CMK (cell line): ENCODE measurements at places on chromosomes 1 and 21.

DNA sequence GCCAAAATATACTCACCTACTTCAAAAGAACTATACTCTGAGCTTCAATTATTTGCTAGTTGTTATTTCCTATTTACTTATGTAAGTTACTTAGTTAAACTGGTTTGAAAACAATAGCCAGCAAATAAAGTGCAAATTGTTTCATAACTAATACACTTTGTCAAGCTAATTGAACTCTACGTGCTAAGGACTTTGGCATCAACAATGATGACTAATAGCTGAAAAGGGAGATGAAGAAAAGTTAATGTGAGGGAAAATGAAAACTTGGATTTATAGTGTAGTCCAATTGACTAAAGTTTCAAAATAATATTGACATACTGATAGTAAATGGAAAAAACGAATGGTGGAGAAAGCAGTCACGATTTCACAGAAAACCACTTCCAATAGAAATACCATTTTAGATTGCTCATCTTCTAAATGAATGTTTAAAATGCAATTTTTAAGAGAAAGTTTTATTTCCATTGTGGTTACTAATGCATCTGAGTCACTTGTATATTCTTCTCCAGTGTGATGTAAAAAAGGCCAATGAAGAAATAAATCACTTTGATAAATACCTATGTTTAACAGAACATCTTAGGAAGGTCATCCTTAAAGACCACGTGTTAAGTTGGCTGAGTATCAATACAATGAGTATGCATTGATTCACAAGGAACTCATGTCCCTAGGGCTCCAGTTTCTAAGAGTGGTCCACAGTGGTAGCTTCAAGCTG lies 455.2 kb downstream of the LTN1 start:
- DNase-seq: no peak

DNA sequence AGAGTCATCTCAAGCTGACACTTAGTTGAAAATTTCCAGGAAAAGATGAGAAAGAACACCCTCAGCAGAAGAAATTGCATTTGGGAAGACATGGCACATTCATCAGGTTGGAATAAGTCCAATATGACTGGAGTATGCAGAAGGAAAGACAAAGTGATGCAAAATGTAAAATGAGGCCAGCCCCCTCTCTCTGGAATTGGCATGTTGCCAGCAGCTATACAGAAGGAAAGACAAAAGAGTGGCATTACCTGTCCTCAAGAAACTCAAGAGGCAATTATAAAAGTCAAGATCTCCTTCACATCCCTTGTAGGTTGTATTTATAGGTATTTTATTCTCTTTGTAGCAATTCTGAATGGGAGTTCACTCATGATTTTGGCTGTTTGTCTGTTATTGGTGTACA lies 426.3 kb downstream of the AGBL4 start:
- DNase-seq: no peak

DNA sequence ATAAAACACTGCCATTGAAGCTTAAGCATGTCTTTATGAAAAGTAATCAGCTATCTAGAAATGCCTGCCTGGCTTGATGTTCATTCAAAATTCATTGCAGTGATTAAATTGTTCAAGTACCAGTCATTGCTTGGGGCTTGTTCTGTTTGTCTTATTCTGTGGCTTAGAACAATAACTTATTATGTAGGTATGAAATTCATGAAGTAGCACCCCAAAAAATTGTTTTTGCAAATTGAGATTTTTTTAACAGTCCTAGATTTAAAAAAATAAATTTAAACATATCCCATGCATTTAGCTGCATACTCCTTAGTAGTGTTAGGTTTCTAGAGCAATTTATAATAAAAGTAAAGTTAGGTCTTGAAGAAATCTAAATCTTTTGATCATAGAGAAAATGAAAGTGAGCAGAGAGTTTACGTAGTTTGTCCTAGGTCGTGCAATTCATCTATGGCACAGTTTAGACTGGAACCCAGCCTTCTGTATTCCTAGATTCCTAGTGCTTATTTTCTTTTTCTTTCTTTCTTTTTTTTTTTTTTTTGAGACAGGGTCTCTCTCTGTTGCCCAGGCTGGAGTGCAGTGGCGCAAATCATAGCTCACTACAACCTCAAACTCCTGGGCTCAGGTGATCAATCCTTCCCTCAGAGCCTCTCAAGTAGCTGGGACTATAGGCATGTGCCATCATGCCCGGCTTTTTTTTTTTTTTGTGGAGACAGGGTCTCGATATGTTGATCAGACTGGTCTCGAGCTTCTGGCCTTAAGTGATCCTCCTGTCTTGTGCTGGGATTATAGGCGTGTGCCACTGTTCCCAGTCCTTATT lies 9.3 kb downstream of the MIER1 start:
- no peak for DNase-seq

GRCh38 chr1:76826072-76826845 lies 41.0 kb upstream of the ST6GALNAC5 start:
- no peak for DNase-seq

DNA sequence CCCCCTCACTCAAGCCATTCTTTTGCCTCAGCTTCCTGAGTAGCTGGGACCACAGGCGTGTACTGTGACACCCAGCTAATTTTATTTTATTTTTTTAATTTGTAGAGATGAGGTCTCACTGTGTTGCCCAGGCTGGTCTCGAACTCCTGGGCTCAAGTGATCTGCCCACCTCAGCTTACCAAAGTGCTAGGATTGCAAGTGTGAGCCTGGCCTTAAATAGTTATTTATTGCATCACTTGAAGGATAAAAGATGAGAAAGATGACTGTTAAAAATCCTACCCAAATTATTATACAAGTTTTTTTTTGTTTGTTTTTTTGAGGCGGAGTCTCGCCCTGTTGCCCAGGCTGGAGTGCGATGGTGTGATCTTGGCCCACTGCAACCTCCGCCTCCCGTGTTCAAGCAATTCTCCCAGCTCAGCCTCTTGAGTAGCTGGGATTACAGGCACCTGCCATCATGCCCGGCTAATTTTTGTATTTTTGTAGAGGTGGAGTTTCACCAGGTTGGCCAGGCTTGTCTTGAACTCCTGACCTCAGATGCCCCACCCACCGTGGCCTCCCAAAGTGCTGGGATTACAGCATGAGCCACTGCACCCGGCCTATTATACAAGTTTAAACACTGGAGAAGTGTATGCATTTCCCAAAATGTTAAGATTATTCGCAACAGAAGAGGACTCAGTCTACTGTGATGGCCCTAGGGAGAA lies 2.3 kb downstream of the UTP11 start:
- no peak for DNase-seq

DNA sequence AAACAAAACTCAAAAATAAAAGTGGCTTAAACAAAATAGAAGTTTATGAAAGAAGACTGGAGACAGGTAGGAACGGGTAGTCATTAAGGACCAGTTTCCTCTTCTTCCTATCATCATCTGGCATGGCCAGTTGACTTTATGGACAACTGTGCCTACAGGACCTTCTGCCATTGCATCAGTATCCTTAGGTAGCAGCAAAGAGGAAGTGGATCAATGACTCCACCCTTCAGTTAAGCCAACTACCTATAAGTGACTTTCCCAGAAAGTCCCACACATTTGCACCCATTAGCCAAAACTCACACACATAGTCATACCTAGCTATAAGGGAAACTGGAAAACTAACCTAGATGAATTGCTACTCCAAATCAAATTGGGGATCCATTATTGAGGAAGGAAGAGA lies 51.7 kb downstream of the RASAL2 start:
- DNase-seq: no peak

DNA sequence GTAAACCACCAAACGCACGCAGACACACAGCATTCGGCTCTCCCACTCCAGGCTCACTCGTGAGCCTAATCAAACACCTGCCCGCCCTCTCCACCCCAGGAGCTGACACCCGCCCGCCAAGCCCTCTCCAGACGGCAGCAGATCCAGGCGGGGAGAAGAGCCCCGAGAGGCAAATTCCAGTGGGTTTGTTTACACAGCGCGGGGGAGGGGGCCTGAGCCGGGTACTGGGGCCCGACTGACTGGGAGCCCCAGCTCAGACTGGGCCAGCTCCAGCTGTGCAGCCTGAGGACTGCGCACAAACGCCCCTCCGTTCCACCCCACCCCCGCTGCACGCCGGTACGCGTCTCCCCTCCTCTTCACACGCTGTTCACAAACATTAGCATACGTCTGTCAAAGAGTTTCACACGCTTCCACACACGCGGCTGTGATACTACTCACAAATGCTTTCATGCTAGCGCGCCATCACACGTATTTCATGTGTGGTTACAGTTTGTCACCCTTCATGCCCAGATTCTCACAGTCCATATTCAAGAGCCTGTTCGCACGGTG lies 1.0 kb upstream of the EFNA1 start:
- DNase-seq: no peak

DNA sequence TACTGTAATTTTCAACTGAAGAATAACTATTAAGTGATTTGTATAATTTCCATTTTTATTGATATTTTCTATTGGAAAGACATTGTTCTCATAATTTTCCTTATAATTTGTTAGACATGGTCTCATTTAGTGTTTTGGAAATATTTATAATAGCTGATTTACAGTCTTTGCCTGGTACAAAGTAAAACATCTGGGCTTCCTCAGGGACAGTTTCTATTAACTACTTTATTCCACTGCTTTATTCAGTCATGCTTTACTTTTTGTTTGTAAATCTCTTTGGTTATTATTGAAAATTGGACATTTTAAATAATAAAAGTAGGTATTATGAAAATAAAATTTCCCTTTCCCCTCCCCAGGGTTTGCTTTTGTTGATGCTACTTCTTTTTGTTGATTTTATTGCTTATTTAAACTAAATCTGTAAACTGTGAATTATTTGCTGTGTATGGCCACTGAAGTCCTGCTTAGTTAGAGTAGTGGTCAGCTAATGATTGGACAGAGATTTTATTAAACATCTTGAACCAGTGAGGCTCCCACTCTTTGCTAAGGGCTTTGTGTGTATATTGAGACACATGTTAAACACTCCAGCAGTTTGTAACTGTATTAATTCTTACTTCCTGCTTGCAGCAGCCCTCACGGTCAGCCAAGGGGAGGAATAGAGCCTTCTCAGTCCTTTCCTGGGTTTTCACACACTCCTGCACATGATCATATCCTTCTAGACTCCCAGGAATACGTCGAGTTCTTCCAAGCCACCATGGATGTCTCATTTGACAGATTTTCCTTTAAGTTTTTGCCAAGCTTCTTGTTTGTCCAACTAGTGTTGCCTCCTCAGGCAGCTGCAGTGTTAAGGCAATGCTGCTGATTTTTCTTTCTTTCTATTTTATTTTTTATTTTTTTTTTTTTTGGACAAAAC lies 994.6 kb upstream of the PRMT6 start:
- no peak for DNase-seq

DNA sequence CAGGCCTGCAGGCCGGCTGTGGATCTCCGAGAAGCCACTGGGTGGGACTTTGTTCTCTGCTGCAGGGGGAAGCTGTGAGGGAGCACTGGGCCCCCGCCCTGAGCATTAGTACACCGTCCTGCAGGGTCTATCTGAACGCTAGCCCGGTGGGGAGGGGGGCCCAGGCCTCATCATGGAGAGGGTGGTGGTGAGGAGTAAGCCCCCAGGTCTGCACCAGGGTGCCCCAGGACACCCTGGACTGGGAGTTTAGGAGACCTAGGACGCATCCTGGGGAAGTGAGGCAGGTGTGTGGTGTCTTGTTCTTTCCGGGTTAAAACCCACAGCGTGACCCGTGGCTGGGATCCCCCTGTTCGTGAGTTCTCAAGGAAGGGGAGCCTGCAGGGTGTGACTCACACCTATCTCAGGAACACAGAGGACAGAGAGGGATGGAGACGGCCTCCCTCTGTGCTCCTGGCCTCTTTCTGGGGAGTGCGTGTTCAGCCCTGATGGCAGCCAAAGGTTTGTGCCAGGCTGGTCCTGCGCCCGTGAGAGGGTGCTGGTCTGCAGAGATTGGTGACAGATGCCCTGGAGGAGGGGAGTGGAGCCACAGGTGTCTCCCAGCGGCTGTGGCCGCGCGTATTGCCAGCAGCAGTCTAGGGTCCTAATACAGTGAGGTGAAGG lies 44.8 kb downstream of the AGPAT3 start:
- DNase-seq: no peak
